ENCODE measurements at places on chromosomes 13 and 19.

GRCh38 chr19:30540761-30541160 lies 168.6 kb downstream of the ZNF536 start:
- no peak for DNase-seq

DNA sequence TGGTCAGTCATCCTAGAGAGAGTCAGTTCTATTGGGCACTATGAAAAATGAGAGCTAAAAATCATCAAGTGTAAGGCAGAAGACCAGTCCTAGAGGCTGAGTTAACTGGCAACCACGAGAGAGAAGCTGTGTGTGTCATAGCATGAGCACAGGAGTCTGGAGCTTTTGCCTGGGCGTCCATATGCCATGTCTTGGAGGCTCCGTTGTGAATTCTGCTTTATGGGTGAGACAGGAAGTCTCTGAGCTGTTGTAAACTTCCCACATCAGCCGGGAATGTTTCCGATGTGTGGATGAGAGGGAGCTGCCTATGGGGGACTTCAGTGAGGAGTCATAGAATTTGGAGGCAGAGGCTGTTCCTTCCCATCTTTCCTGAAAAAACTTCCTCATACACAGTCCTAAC lies 120.0 kb downstream of the ITGBL1 start:
- DNase-seq, result no peak

DNA sequence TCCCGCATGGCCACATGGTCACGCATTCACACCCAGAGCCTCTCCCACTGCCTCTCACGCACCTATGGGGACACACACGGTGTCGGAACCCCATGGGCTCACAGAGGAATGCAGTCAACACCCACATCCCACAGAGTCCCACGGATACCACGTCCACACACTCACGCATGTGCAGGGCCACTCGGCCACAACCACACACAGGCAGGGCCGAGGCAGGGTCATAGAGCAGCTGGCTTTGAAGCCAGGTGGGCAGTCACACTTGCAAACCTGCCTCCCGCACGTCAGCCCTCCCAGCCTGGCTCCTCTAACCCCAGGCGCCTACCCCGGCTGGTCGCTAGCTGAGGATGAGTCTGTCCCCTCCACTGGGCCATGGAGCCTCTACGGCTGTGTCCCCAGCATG lies 8.1 kb downstream of the ERCC2 start:
- DNase-seq, result no peak

DNA sequence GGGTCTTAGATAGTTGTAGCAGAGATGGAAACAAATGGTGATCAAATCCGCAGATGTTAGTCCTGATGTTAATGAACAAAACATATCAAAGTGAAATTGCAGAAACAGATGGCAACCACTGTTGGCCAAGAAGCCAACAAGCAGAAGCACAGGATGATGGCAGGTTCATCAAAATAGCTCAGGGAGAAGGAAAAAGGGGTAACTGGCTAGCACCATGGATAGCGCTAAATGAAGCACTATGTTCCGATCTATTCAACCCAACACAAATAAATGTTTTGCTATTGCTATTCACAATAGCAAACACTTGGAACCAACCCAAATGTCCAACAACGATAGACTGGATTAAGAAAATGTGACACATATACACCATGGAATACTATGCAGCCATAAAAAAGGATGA lies 413.7 kb downstream of the FGF14 start:
- no peak for DNase-seq

DNA sequence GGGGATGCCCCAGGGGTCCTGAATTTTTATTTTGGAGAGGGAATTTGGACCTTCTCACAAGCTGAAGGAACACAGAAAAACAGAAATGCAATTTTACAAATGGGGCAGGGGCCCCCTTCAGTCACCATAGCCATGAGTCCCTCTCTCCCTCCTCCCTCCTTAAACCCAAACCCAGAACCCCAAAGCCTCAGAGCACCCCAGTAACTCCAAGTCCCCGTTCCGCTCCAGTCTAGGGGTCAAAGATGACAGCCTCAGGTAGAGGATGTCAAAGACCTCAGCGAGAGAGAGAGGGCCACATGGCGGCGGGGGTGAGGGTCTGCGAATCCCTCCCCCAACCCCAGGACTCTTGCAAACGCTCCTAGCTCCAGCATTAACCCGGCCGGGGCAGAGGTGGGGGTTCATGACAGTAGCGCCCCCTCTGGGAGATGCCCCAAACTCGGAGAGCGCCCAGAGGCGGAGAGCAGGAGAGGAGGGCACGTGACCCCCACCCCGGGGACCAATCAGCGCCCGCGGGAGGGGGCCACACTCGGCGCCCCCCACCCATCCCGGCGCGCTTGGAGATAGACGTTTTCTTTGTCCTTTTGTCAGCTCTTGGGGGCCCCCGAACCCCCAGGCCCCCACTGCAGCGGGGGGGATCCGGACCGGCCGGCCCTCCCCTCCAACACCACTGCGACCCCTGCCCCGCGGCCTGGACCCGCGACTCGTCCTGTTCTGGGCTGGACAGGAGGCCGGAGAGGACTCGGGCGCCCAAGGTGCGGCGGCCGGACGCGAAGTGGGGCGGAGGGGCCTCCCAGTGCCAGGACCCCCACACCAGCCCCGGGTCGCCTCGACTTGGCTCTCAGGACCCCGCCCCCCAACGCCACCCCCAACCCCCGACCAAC lies 20.8 kb upstream of the SEMA6B start:
- no peak for DNase-seq

DNA sequence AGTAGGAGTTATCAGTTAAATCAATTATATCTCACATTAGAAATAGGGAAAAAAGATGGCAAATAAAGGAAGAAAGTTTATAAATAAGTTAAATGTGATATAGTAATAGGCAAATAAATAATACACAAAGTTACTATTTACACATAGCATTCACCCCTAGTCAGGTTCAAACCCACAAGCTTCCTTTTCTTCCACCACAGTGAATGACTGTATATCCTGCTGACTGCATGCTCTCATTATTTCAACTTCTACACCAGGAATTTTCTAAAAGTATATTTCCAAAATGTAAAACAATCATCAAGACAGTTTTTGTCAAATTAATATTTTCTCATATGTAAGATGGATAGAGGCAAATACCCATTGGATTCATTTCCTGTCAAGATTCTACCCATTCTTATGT lies 548.6 kb upstream of the SLITRK5 start:
- no peak for DNase-seq

Data from omental fat pad (tissue), 4 donors.